Activated CD4-positive, alpha-beta T cell treated with anti-CD3 and anti-CD28 coated beads, Interleukin-2, amount 50 U/mL, for 48 hours (primary cell): ENCODE measurements at places on chromosomes 2 and 18.

DNA sequence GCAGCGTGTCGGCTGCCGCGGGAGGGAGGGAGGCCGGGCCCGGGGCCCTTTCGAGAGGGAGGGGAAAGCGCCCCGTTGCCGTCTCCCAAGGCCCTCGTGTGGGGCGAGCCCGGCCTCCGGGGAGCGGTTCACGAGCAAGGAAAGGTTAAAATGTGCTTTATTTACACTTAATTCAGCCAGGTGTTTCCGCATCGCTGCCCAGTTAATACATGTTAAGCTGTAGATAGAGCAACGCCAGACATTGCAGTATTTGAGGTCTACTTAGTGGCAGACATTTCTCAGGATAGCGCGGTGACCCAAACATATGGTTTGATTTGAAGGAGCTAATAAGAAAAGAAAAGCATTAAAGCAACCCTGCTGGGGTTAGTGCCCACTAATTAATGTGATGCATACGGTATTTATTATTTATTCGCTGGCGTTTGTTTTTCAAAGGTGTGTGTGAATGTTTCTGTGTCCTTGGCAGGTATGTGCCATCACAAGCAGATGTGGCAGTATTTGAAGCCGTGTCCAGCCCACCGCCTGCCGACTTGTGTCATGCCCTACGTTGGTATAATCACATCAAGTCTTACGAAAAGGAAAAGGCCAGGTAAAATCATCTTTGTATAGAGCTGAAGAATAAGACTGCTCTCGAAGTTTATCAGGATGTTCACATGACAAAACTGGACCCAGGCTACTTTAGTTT, 571 bp downstream of the EEF1B2 start:
- DNase-seq = peak; percentile 10

DNA sequence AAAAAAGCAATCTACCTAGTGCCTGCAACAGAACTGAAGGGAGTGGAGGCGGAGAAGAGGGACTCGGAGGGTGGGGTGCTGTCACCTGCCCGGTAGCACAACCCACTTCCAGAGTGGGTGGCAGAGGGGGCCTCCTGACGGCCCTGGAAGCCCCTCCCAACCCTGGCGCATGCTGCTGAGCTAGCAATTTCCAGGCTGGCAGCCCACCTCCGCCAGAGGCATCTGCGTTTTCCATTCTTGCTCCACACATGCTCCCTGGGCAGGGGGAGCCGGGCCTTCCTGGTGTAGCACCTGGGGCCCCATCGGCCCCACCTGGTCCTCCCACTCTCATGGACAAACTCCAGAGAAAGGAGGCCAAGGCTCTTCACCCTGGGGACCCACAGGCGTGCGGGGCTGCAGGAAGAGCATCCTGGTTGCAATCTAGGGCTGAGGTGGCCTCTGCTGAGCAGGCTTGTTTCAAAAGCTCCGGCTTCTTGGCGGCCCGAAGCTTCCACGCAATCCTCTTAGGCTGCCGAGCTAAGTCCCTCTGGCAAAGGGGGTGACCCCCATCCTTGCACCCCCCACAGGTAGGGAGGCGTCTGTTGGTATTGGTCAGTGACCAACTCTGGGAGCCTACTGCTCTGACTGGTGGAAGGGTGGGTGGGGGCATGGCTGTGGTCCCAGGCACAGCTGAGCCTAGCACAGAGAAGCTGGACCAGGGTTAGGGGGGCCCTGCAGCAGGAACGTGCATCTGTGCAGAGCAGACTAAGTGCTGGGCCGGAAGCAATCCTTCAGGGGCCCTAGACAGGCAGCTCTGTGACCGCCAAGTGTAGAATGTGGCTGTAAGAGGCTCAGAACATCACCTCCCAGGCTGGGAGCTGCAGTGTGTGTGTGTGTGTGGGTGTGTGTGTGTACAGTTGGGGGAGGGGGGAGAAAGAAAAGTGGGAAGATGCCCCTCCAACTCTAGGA, 2.6 kb downstream of the HS6ST1 start:
- no peak for DNase-seq

DNA sequence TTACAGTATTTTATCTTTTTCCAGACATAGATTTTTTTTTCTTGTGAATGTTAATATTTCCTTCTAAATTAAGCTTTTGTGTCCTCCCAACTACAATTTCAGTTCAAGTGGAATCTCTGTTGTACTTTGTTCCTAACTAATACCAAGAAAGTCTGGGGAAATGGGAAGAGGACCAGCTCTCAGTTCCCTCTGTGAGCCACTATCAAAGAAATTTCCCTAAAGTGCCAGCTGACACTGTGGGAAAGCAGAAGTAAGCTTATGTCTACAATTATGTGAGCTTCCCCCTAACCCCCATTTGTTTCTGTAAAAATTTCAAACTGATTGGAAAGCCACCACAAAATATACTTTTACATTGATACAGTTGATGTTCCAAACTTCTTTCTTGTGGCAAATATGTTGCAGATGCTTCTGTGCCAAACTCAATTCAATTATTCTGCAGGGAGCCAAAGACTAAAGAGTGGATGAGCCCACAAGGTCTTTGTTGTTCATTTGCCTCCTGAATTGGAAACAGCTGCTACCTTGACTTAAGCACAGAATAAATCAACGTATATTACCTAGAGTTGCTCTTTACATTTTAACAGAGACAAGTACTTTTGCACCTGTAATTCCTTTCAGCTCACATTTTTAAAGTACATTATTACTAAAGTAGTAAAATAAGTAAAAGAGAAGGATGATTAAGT, 306.6 kb downstream of the PTH2R start:
- DNase-seq = no peak

DNA sequence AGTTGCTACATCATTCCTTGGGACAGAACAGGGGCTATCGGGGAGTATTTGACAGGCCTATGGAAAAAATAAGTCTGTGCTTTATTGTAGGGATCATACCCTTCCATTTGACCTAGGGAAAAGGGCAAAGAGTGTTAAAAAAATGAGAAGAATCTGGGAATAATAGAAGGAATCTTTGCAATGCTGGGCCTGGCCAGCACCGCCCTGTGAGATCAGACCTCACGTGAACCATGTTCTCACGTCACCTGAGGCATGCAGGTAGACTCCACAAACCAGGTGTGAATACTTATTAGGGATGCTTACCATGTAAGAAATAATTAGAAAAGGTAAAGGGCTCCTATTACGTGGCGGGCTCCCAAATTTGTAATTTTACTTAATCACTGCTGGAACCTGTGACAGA, 177.5 kb upstream of the GATA6 start:
- DNase-seq = no peak

GRCh38 chr18:46155641-46156051, 51.5 kb downstream of the HAUS1 start:
- DNase-seq = peak; percentile 27

DNA sequence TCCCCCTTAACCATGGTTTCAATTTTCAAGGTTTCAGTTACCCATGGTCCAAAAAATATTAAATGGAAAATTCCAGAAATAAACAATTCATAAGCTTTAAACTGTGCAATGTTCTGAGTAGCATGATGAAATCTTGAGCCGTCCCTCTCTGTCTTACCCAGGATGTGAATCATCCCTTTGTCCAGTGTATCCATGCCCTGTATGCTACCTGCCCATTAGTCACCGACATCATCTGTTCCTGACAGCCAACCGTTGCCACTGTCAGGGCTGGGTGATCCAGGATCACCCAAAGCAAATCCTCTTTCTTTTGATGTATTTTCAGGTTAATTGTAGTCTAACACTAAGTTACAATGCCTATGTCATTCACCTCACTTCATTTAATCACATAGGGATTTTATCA, 15.7 kb upstream of the OLA1 start:
- no peak for DNase-seq

- DNase-seq = no peak
These were observed 143.8 kb upstream of the APCDD1 start for GRCh38 chr18:10310626-10311025.

GRCh38 chr2:33406622-33407021, 69.8 kb upstream of the RASGRP3 start:
- no peak for DNase-seq

DNA sequence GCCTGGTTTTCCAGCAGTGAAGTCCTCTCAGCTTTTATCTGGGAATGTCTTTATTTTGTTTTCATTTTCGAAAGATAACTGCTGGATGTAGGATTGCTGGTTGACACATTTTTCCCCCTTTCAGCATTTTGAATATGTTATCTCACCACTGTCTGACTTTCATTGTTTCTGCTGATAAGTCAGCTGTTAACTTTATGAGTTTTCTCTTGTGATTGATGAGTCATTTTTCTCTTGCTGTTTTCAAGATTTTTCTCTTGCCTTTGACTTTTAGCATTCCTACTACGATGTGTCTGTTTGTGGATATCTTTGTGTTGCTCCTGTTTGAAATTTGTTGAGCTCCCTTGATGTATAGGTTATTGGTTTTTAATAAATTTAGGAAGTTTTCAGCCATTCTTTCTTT, 85.5 kb downstream of the AGPS start:
- DNase-seq = no peak

DNA sequence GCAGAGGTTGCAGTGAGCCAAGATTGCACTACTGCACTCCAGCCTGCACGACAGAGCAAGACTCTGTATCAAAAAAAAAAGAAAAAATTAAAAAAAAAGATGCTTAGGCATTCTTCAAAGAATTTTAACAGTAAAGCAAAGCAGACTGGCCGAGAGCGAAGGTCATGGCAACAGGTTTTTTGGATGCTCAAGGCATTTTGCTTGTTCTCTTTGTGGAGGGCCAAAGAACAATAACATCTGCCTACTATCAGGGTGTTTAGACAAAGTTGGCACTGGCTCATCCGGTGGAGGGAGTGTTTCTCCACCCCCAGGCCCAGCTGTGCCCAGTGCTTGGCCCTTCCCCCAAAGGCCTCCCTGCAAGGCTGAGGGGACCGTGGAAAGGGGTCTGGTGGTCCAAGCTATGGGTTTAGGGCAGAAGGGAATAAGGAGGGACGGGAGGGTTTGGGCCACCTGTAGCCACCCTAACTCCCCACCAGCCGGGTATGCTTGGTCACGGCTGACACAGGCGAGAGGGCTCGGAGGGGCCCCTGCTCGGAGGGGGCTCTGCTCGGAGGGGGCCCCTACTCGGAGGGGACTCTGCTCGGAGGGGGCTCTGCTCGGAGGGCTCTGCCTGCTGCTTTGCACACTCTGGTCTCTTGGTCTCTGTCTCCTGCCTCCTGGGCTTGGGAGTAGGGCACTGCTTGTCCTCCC, 26.7 kb upstream of the ALLC start:
- DNase-seq = no peak

DNA sequence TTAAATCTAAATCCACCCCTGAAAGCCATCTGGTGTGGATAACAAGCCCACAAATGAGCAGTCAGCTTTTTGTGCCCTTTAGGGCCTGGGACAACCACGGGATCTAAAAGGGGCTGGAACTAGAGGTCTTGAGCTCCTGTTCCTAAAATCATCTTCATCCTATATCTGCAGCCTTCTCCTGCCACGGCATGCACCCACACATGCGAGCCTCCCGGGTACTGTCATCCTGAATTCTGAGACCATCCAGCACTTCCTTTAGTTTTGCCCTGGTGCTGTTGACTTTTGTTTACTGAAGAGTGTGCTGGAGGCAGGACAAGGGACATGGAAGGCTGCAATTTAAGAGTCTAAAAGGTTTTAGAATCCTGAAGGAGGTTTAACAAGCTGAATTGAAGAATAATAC, 183.2 kb downstream of the FAM210A start:
- no peak for DNase-seq

GRCh38 chr2:117875786-117876185, 61.3 kb downstream of the DDX18 start:
- no peak for DNase-seq

DNA sequence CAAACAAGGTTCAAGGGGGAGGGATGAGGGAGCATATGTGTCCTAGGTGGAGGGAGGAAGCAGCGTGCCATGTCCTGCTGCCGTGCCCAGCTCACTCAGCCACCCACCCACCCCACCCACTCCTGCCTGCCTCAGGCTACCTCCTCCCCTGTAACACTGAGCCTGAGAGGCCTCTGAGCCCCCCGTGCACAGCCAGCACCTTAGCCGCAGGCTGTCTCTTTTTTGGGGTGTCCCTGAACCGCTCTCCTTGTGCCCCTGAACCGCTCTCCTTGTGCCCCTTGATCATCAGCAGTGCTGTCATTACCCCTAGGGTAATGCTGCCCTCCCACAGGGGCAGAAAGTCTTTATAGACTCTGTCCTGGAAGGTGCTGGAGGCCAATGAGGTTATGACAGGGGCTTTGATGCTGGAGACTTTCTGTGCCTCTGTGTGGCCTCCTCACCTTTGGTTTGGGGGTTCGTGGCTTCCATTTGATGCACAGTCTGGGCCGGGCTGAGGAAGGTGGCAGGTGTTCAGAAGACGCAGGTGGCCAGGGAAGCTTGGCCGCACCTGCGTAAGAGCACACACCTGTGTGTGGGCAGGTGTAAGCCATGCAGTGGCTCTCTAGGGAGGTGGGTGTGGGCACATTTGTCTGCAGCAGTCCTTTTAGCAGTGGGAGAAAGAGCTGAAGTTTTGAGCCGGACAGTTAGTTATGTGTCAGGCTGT, 140.0 kb downstream of the SEPTIN10 start:
- DNase-seq = no peak

DNA sequence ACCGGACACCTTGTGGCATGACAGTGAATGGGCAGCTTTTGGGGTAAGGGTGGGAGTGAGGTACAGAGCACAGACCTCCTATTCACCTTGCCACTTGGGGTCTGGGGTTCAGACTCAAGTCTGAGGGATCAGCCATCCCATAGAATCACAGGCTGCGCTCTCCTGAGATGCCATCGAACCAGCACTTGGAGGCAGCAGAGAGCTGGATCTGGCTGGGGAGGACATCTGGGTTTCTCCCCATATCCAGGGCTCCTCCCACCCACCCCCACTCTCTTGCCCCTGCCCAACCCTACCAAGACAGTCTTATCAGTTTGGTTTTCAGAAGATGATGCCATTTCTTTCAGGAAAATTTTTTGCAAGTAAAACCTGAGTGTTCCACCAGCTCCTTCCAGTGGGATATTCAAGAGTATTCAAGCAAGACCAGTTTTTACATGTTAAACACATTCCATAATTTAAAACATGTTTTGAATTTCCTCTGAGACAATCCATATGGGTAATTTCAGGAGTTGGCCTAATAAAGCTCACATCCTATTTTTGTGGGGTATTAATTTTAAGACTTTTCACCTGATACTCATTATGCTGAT, 29.2 kb upstream of the TEX44 start:
- peak; percentile 68 for DNase-seq

- no peak for DNase-seq
These were observed 53.6 kb downstream of the DPYSL5 start for GRCh38 chr2:26901326-26902183.

DNA sequence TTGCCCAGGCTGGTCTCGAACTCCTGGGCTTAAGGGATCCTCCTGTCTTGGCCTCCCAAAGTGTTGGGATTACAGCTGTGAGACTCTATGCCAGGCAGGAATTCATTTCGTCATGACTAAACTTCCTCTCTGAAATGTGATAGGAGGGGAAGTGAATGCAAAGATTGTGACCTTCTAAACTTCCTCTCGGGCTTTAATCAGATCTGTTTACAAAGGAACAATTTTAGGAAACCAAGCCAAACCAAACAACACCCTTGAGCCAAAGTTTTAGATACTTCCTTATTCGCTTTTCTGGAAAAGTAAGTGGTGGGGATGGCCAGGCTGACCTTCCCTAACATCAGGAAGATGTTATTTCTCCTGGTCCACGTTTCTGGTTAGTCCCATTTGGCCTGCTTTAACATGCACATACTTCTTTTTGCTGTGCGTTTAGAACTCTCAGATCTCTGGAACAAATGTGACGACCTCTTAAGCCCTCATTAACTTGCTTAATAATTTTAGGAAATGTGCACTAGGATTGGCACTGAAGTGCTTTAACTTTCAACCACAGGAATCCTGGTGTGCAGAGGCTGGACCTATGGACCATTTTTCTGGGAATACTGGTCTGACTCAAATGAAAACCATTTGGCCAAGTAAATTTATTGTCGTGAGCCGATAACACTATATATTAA, 33.2 kb upstream of the YES1 start:
- no peak for DNase-seq
